ENCODE measurements at places on chromosomes 13 and 19.

- no peak for DNase-seq
- no peak overlapping the region for H3K4me3 ChIP-seq
- H3K27me3 ChIP-seq, result no peaks in the 10 kb centered on the region
- no peaks in the 10 kb centered on the region for H3K36me3 ChIP-seq
- no peaks in the 10 kb centered on the region for H3K4me1 ChIP-seq
Observed at GRCh38 chr13:34671137-34671536, 270.9 kb upstream of the NBEA start.

DNA sequence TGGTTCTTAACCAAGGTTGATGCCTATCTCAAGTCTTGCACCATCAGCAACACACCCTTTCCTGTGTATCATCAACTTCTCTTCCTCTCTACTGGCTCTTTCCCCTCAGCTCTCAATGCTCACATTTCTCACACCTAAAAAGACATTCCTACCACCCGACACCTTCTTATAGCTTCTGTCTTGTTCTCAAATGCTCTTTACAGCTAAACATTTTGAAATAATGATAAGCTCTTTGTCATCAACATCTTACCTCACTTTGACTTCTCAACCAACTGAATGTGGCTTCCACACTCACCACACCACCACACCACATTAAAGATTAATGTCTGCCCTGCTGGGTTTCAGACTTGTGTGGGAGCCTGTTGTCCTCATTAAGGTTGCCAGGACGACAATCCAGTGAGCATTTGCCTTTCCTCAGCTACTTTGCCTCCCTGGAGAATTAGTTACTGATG lies 67.8 kb downstream of the RXFP2 start:
- DNase-seq, result no peak
- H3K36me3 ChIP-seq, result no peaks in the 10 kb centered on the region
- no peak overlapping the region for H3K4me3 ChIP-seq
- H3K27me3 ChIP-seq, result no peaks in the 10 kb centered on the region

DNA sequence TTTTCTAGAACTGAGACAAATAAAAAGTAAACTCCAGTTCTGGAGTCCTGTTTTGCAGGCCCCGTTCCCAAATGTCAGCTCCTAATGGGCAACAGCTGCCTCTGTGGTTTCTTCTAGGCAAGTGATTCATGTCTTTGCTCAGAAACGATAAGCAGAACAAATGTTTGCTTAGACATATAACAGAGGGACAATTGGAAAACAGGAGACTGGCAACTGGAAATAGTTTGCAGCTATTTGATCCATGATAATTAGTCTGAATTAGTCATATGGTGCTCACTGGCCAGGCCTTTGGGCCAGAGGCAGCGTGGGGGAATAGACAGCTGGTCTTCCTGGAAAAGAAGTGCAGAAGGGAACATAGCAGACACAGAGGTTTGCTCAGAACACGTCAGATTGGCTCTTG lies 29.2 kb upstream of the TSHZ3 start:
- peak; percentile 32 for DNase-seq
- H3K4me3 ChIP-seq, result no peak overlapping the region
- H3K27me3 ChIP-seq, result no peaks in the 10 kb centered on the region
- peak overlapping the region; percentile 47 for H3K27ac ChIP-seq

DNA sequence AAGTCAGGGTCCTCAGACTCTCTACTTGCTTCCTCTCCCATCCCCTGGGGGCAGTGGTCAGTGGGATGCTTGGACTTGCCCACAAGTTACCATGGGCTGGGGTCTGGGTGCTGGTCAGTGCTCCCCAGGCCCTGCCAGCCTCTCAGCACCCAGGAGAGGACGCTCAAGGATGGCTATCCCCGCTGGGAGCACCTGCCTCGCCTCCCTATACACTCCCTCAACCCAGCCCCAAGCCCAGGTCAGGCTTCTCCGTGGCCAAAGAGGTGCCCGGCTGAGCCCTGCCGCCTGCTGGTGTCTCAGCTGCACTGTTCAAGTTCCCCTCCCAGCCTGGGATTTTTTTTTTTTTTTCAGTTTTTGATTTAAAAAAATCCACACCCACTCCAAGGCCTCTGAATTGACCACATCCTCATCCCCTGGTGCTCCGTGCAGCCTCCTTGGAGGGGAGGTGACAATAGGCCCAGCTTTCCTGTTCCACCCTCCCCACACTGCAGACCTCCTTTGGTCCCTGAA lies 10.8 kb downstream of the F2RL3 start:
- no peaks in the 10 kb centered on the region for H3K27me3 ChIP-seq
- H3K27ac ChIP-seq, result no peak overlapping the region
- no peak overlapping the region for H3K4me3 ChIP-seq

DNA sequence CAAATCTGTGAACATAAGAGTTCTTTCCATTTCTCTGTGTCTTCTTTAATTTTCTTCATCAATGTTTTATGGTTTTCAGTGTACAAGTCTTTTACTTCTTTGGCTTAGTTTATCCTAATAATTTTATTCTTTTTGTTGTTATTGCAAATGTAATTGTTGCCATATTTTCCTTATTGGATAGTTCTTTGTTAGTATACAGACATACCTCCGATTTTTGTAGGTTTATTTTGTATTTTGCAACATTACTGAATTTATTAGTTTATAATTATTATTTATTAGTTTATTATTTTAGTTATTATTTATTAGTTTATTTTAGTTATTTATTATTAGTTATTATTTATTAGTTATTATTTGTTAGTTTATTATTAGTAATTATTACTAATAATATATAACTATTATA lies 43.4 kb downstream of the WTIP start:
- H3K4me3 ChIP-seq, result no peak overlapping the region
- no peak for DNase-seq
- H3K27ac ChIP-seq, result no peak overlapping the region
- peaks cover 3% of the 10 kb centered on the region for H3K27me3 ChIP-seq

All from hepatocyte (in vitro differentiated cells).